SK-N-SH (cell line): ENCODE measurements at places on chromosomes 16 and 17.

- DNase-seq: no peak
Observed at GRCh38 chr17:49946964-49947584, 21.9 kb upstream of the DLX4 start.

DNA sequence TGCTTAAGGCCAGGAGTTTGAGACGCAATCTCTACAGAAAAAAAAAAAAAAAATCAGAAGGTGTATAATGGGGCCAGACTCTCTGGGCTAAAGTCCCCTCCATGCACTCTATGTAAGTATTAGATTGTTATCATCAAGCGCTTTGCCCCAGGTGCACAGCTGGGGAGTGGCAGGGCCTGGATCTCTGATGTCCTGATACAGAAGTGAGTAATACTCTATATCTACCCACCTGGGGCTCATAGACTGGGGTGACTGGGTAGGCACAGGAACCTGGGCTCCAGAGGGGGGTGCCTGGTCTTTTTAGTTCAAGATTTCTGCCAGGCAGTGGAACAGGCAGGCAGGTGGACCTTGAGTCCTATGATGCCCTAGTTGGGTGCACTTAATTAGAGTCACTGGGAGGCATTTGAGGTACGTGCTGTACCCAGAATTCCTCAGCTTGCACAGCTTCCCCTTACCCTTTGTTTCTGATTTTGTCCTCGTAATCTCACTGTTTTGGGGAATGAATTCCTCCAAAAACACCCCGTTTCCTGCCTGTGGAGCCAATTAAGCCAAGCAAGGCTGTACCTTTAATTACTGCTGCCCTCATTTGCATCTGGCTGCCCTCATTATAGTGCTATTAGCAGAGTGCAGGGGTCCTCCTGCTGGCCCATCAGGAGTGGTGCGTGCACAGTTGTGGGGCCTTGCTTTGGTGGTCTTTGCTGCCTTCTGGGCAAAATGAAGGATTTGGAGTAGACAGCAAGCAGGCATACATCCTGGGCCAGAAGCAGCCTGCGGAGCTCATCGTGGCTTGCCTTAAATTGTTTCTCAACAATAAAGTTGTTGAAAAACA lies 239.0 kb downstream of the SNX29 start:
- peak; percentile 41 for DNase-seq

DNA sequence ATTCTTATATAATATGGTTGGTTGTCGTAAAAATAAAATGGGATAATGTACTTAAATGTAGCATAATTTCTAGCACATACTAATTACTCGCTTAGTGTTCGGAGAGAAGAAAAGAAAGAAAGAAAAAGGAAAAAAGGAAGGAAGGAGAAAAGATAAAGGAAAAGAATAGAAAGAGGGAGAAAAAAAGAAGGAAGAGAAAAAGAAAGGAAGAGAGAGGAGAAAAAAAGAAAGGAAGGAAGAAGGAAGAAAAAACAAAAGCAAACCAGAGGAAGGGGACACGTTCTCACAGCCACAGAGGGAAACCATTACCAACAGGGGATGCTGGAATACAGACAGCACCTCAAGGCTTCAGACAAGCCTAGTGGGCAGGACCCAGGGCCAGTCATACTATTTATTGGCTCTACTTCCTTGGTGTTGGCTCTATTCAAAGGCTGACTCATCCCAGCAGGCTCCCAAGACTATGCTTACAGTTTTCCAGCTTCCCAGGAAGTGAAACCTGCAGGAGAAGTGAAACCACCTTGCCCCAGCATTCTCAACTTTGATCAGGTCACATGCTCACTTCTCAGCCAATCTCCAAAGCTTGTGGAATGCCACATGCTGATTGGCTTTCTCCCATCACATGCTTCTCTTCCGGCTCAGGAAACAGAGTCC lies 273.5 kb upstream of the IRX5 start:
- no peak for DNase-seq

DNA sequence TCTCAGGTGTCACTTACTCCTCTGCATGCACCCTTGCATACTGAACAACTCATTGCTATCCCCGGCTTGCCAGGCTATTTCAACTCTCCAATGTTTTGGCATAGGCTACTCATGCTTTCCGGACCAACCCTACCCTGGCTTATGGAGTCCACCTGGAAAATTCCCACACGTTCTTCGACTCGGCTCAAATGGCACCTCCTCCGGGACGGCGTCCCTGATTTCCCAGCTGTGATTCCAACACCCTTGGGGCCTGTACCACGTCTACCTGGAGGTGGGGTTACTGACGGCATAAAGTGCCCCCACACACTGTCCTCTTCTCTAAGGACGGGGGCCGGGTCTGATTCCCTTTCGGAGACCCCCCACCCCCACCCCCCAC lies 498 bp downstream of the SMYD4 start:
- DNase-seq: no peak

GRCh38 chr16:70689970-70690891 lies 4.4 kb upstream of the MTSS2 start:
- DNase-seq: no peak

DNA sequence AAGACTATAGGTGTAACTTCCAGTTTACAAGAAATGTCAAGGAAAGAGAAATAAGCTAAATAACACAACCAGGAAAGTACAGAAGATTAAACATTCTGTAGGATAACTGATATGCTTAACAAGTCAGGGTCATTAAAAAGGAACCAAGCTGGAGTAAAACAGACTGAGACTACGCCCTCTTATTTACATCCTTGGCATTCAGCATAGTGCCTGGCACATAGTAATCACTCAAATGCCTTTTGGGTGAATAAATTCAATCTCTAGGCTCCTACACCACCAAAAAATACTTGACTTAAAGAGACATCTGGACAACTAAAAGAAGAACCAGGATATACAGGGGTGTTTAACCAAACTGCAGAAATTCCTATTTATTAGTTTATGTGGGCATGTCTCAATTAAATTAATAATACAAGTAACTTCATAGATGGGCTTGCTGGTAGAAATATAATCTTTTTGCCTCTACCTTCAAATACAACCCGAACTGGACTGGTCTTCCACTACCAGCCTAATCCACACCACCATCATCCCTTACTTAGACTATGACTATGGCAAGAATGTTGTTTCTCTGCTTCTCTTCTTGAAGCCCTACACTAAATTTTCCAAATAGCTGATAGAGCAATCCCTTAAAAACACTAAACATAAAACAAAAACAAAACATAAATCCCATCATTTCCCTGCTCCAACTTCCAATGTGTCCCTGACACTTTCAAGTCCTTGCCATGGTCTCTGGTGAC lies 47.7 kb upstream of the ULK2 start:
- no peak for DNase-seq

- DNase-seq: peak; percentile 71
Observed at GRCh38 chr17:50905460-50905803, 39.3 kb upstream of the TOB1 start.

- no peak for DNase-seq
Observed at GRCh38 chr16:13154799-13155198, 253.4 kb downstream of the SHISA9 start.

GRCh38 chr16:74743668-74744299 lies 30.8 kb downstream of the FA2H start:
- no peak for DNase-seq

- no peak for DNase-seq
Observed at GRCh38 chr17:8082292-8082691, 5.2 kb downstream of the ALOX12B start.

DNA sequence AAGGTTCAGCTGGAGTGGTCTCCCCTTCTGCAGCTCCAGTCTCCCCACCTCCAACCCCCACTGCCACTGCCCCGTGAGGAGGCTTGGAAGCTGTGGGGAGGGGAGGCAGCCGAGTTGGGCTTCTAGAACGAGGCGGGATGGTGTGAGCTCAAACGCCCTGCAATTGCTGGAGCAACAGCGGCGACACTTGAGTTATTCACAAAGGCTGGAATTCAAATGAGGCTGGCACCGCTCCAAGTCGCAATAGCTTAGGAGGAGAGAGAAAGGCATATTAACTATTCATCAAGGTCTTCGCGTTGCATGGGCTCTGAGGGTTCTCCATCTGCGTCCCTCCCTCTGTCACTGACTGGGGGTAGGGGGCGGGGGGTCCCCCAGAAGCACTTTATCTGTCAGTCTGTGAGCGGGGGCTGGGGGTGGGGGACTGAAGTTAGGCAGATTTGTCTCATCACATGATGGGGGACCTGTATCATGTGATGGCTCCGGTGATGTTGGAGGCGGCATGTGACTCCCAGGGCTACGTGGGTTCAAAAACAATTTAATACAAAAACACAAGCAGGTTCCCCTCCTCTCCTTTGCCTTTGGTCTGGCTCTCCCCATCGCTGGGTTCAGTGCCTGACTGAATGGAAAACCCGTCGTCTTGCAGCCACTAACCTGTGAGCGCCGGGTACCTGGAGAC lies 70.5 kb downstream of the RBBP6 start:
- DNase-seq: peak; percentile 27

GRCh38 chr16:1794221-1794871 lies 841 bp upstream of the IGFALS start:
- no peak for DNase-seq

DNA sequence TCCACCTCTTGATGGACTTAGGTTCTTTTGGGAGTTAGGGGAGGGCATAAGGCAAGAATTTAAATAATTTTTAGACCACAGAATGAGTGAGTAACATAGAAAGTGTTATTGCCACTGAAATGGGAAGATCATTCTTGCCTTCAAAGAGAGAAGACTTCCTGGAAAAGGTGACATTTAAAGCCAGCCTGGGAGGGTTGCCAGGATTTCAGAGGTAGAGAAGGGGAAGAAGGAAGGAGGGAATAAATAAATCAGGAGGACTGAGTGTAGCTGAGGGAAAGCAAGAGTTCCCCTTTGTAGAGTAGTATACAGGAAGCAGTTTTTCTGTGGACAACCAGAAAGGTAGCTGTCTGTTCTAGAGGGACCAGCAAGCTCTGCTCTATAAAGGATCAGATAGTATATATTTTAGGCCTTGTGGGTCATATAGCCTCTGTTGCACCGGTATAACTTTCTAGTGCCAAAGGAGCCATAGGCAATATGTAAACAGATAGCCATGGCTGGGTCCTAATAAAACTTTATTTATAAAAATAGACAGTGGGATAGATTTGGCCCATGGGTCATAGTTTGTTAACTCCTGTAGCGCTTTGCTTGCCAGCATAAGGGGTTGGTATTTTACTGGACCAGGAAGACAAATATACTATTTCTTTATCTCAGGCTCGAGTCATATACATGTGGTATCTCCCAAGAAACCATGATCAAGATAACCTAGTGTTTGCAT lies 147.2 kb upstream of the CACNG5 start:
- no peak for DNase-seq

- peak; percentile 54 for DNase-seq
Observed at GRCh38 chr16:2471653-2472487, 773 bp downstream of the NTN3 start.

DNA sequence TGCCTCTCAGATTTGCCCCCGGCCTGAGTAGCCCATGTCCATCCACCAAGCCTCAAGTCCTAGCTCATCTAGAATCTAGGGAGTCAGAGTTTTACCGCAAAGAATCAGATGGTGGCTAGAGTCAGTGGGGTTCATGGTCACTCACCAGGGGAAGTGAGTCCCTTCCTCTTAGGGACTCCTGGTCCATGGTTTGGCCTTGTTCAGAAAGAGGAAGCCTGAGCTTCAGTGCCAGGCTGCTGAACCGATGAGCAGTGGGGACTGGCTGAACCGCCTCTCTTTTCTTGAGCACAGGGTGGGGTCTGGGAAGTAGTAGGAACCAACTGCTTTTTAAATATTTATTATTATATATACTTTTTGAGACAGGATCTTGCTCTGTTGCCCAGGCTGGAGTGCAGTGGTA lies 160.3 kb downstream of the NTN1 start:
- DNase-seq: no peak

DNA sequence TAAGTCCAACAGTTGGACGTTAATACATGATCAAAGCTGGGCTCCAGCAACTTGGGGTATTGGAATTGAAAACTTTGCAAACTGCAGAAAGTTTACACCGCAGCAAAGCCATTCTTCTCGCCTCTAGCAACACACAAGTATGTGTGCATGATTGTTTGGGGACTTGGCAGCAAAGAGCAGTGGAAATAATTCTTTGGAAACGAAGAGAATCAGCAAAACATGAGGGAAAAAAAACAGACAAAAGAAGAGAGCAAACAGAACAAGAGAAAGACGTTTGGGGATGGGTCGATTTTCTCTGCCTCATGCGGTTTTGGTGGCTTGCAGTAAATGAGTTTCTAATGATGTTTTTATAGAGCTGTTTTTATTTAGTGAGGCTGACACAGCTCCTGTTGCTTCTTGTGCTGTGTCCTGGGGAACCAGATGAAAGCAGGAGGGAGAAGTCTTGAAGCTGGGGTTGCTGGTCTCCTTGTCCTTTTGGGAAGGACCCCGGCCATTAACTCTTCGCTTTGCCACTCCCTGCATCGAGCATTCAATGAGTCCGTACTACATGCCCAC lies 502.9 kb downstream of the GRIN2A start:
- no peak for DNase-seq

DNA sequence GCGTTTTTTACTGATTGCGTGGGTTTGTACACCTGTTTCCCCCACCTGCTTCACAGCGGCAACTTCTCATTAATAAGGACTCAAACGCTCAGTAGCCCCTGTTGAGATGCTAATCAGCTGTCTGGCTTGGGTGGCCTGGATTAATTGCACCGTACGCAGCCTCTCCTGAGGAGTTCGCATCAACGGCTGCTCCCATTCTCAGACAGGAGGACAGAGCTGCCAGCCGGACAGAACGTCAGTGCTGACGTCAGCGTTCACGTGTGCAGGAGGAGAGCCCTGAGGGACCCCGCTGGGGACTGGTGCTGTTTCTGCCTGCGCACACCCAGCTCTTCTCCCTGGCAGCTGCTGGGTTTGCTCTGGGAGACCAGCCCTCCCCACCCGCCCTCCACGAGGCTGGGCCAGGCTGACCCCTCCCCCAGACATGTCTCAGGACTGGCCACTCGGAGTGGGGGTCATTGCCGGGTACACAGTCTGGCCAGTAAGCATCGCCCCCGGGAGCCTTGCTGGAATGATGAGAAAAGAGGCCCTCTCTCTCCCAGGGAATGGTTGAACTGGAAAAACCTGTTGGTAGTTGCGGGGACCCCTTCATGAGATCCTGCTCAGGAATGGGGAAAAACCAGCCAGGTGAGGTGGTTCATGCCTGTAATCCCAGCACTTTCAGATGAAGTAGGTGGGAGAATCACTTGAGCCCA lies 5.7 kb upstream of the BANP start:
- DNase-seq: peak; percentile 90

- DNase-seq: no peak
Observed at GRCh38 chr17:68509141-68510057, 2.8 kb upstream of the PRKAR1A start.

DNA sequence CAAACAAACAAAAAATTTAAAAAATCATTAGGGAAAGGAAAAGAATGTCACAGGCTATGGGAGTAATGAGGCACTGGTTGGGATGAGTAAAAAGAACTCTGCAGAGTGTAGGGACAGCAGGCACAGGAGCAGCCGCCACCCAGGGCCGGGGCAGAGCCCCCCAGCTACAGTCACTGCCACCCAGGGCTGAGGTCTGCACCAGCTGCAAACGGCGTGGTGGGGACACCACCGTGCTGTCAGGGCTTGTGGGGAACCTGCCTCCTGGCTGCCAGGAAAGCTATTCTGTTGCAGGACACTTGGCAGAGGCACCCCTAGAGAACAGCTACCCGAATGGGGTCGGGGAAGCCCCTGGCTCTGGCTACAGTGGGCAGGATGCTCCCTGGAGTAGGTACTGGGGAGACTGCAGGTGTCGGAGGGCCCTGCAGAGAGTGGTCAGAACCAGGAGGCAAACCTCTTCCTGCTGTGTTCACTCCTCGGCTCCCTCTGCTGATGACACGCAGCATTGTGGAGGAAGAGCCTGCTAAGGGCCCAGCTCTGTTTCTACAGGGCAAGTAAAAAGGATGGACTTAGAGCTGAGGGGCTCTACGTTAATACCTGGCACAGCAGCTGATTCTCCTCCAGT lies 32.3 kb upstream of the CAPN15 start:
- peak; percentile 69 for DNase-seq

- peak; percentile 2 for DNase-seq
Observed at GRCh38 chr16:64287655-64288528, 834.0 kb downstream of the CDH11 start.

- peak; percentile 83 for DNase-seq
Observed at GRCh38 chr16:84308120-84308519, 13.4 kb downstream of the WFDC1 start.
